ENCODE measurements at places on chromosomes 12 and 14. TPM values are rescaled to one million over a fixed set of nuclear protein-coding genes. Genes with fewer than 3 reads are reported as not detected.

DNA sequence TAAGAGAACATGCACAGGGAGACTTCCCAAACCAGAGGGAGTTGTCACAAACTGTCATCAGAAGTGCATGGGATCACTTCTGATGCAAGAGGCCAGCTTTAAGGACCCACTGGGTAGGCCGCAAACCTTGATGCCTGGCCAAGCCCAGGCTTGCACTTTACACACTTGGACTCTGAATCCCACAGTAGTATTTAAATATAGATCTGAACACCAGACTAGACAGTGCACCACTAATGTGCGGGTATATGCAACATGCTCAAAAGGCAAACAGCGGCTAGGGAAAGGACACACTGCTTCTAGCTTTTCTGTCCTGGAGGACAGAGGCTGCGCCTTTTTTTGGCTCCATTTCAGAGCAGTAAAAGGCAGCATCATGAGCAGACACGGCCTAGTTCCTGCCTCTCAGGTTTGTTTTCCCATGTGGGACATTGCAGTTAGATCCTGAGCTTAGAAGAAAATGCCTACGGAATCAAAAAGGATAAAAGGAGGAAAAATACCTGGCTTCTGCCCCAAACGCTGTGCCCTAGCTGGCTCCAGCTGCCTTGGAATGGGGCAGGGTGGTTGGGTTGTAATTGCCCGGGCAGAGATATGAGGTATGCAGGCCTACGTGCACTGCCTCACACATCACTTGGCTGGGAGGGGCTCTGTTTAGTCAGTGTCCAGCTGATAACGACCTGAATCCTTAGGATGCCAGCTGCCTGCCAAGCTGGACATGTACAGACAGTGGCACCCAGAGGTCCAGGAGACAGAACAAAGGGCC is 84.5 kb upstream of the EGLN3 start:
- no peak for DNase-seq

DNA sequence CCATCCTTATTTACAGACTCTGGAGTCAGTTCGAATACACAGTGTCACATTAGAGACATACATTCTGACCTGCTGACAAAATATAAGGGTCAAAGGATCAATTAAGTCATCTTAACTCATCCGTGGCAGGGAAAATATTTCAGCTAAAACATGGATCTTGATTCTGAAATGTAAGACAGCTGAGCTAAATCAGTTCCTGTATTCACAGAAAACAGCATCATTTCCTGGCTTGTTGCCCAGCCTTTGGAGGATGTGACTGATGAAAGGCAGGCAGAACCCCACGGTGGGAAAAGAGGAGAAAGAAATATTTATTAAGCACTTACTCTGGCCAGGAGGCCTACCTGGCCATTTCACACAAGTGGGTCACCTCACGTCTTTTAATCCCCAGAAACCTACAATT is 101.9 kb downstream of the GAS2L3 start:
- no peak for DNase-seq

DNA sequence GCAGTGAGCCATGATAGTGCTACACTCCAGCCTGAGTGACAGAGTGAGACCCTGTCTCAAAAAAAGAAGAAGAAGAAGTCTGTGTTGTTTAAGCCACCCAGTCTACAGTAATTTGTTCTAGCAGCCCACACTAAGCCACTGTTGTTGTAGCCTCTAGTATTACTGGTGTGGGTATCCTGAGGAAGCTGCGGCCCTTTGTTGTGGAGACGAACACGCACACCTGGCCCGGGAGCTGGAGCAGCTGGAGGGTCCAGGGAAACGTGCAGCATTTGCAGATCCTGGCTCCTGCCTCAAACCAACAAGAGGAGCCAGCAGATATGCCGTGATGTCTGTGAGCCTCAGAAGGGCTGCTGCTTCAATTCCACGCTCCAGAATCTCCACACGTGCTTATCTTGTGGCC is 65.3 kb downstream of the MAP1LC3B2 start:
- DNase-seq = no peak

GRCh38 chr12:54624315-54625279 is 10.1 kb downstream of the LACRT start:
- DNase-seq = no peak

- DNase-seq = no peak
Observed at GRCh38 chr12:108299516-108299915, 39.6 kb downstream of the CMKLR1 start.

DNA sequence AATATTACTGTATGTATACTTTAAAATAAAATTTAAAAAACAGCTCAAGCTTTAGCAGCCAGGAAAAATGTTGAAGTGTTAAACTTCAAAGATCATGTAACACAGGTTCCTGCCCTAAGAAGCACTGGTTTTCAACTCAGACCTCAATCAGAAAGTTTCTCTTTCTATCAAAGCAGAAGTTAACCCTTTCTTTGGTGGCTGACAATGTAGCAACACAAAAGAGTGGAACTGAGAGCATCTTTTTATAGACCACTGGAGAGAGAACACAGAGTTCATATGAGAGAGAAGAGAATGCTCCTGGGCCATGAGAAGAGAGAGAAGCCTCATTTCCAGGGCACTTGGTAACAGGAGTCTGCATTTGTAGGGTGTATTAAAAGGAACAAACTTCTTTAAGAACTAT is 42.2 kb upstream of the KTN1 start:
- DNase-seq = no peak

DNA sequence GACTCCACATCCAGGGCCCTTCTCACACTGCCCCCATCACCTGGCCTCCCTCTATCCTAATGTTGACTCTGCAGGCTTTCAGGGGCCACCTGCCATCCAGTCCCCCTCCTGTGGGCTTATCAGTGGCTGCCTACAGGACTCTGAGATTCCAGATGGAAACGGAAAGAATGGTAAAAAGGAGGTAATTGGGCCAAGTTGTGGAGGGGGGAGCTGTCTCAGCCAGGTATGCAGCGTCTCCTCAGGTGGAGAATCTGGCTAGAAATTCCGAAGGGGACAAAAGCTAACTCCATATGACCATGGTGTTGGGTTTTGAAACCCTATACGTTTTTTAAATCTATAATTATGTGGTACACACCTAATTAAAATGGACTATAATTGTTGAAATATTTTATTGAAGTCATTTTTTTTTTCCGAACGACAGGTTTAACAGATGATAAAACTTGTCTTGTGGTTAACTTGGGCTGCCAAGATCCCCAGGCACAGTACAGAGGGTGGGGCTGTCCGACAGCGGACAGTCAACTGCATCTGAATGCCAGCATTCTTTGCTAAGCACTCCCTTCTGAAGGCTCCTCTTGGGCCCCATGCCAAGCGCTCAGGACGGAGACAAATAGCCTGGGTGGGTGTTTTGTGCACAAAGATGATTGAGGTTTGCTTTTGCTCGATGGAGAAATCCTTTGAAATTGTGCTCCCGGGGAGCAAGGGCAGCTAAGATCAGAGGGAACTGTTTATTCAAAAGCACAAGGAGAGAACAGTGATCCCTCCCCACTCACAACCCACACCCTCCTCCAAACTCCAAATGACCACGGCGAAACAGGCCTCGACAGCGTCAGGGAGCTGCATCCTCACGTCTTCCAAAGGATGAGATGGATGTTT is 365.6 kb downstream of the BCL11B start:
- no peak for DNase-seq

GRCh38 chr12:107983756-107984472 is 145.2 kb upstream of the WSCD2 start:
- no peak for DNase-seq

DNA sequence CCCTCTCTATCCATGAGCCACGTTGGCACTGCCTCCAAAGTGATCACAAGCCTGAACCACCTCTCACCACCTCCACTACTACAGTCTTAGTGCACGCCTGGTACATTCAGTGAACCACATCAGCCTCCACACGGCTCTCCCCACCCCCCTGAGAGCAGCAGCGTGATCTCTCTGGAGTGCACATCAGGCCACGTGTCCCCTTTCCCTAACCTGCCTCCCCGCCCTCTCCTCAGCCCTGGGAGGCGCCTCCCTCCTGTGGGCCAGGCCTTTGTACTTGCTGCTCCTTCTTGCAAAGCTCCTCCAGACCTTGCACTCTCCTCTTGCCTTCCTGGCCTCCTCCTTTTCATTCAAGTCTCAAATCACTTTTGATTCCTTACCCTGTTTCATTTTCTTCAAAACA is 49.8 kb downstream of the SLC6A12 start:
- no peak for DNase-seq

DNA sequence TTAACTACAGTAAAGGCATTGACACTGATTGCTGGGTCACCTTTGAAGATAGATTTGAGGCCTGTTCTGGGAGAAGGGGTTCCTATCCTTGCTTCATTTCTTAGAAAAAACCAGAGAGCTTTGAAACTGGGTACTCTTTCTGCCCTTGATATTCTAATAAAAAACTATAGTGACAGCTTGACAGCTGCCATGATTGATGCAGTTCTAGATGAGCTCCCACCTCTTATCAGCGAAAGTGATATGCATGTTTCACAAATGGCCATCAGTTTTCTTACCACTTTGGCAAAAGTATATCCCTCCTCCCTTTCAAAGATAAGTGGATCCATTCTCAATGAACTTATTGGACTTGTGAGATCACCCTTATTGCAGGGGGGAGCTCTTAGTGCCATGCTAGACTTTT is 36.4 kb downstream of the CAND1 start:
- no peak for DNase-seq

HHIPL1 gene
- polyA plus RNA-seq = 2.6 TPM

GRCh38 chr14:24794644-24795305 is 160.8 kb upstream of the GZMB start:
- DNase-seq = no peak

STYK1 gene
- 1.0 TPM for polyA plus RNA-seq

DNA sequence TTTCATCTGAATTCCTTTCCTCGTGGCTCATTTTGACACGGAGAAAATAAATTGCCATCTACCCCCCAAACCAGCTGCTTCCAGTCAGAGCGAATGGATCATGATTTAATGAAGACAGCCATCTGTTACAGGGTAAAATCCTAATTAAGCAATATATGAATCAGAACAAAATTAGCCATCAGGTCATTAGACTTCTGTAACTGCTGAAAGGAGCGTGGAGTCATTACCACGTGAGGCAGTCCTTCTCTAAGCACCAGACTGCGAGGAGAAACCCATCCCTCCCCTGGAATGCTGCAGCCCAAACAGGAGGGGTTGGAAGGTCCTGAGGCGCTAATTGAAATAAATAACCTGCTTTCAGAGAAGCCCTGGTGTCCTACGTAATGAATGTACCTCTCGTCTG is 51.1 kb upstream of the TCL1A start:
- DNase-seq = no peak

GRCh38 chr12:100953217-100953616 is 158.6 kb downstream of the ANO4 start:
- DNase-seq = no peak

DNA sequence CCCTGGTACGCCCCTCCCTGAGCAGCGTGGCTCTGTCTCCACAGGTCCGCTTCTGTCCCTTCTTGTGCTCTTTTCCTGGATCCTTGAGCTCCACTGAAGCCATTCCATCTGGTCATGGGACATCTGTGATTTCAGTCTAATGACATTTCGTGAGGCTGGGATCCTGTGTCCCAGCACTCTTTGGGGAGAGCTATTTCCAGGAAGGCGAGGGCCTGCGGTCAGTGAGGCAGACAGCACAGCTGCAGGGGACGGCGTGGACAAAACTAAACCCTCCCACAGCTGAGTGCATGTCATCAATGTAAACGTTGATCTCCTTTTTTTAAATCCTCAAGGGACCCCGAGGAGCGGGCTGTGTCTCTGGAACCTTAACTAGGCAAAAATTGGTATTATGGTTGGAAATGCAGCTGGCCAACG is 127.7 kb downstream of the DACT1 start:
- no peak for DNase-seq

DNA sequence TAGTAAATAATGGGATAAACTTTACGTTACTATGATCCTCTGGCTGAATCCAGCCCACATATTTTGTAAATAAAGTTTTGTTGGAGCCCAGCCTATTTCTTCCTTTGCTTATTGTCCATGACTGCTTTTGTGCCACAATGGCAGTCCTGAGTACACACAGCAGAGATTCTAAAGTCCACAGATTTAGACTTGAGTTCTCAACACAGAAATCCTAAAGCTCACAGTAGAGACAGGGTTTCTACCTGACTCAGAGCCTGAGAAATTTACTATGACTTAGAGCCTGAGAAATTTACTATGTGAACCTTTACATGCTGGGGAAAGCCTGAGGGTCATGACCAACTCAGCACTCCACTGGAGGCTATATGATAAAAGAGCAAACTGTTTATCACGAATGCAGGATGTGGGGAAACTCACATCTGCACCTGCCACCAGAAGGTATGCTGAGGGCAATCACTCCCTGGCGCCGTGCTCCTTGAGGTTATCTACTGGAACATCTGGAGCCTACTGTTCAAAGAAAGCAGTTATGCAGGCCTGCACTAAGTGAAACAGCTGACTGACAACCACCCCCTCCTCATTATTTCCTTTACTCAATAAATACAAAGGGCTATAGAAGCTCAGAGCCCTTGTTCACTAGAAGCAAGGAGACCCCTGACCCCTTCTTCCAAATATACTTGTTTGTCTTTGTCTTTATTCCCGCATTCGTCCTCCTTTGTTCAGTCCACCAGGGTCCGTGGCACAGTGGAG is 52.6 kb upstream of the BICD1 start:
- DNase-seq = no peak

DNA sequence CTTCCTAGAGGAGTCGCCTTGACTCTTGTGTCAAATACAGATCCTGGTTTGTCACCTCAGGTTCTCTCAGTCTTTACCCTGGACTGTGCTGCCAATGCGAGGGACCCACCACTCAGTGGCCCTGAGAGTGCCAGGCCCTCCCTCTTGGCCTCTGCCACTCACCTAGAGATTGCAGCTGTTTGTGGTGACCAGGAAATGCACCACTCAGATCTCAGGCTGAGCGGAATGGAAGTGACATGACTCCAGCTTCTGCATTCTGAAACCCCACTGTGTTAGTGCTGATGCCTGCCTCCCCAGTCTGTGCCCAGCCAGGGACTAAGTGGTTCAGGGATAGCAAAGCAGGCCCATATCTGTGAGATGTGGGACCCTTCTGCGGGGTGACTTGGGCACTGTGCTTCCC is 27.8 kb upstream of the NEDD1 start:
- DNase-seq = no peak

DNA sequence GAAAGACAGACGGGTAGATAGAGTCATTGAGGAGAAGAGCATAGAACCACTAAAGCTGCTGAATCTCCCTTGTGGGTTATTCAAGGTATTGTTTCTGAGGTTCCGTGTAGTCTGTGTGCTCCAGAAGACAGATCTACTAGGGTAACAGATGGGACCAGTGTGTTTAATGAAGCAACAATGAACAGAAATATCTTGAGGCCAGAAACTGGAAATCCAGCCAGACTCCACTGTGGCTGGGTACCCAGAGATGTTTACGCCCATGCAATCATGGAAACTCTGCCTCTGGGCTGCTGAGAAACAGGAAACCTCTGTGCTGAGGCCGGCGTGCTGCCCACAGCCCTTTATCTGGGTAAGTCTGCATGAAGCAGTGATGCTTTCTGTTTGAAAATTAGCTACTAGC is 8.3 kb downstream of the PROX2 start:
- no peak for DNase-seq

PTMS gene
- polyA plus RNA-seq = 553 TPM

Measured in left renal cortex interstitium (tissue), 4 donors.